ENCODE measurements at places on chromosomes 4 and X.

- no peak for DNase-seq
Measured at GRCh38 chr4:2321279-2322196, 59.6 kb upstream of the MXD4 start.

DNA sequence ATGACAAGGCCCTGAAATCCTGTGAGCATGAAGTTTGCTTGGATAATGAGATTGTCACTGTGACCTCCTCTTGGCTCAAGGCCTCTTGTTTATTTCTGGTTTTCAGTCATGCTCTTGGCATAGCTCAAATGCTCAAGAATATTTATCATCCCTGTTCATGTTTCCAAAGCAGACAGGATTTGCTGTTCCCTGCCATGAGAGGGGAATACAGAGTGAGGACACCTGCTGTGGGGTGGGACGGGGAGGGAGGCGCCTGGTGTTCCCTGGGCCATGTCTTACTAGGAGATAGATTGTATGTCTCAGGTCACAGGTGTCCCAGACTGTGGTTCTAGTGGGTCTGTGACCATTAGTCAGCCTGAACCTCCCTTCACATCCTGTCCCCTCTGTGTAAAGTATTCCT lies 34.9 kb upstream of the SH3RF1 start:
- no peak for DNase-seq

DNA sequence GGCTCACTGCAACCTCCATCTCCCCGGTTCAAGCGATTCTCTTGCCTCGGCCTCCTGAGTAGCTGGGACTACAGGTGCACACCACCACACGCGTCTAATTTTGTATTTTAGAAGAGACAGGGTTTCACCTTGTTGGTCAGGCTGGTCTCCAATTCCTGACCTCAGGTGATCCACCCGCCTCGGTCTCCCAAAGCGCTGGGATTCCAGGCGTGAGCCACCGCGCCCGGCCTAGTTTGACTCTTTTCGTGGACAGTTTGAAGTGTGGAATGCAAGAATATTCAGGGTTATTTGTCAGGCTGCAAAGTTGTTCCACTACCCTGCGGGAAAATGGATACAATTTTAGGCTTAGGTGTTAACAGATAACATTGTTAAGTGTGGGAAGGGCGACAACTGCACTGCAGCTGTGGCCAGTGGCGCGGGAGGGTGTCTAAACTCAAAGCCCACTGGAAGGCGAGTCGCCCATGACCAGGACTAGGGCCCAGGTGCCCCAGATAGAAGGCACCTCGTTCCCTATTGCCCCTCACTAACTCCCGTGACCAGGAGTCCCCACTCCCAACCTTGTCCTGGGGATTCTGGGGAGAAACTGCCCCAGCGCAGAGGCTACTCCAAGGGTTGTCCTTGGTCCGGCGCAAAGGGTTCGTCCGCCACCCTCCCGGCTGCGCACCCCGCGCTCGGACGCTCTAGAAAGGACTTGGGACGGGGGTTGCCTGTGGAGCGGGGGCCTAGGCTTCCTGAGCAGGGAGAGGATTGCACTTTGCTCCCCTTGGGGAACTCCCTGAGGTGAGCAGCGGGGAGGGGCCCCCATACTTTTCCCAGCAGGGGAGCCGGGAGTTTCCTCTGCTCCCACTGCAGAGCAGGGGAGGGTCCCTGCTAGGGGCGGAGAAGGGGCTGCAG lies 1.1 kb upstream of the CD99 start:
- DNase-seq: no peak

DNA sequence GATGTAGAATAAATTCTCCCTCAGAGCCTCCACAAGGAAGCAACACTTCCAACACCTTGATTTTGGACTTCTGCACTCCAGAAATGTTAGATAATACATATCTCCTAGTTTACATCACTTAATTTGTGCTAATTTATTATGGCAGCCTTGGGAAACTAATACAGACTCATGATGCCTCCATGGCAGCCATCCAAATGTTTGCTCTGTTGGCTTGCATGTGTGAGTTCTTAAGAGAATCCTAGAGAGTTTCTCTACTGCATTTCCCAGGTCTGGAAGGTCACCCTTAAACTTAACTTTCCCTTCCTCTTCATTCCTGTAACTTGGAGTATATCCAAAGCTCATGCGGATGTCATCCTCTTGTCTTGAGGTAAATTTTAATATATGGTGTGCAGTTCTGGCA lies 956.1 kb downstream of the ADGRL3 start:
- no peak for DNase-seq

DNA sequence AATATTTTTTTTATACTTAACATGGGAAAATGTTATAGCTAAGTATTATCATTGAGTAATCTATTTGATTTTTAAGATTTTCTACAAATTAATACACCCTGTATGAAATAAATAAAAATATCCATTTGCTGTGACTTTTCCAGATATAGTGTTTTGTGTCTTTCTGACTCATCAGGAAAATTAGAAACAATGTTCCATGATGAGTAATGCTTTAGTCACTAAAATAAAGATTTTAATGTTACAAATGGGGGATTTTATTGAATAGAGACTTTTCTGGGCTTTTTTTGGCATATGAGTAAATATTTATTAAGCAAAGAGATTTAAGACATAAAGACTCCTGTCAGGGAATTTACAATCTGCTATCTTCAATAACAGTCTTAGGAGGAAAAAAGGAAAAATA lies 279.2 kb upstream of the NOCT start:
- DNase-seq: no peak

DNA sequence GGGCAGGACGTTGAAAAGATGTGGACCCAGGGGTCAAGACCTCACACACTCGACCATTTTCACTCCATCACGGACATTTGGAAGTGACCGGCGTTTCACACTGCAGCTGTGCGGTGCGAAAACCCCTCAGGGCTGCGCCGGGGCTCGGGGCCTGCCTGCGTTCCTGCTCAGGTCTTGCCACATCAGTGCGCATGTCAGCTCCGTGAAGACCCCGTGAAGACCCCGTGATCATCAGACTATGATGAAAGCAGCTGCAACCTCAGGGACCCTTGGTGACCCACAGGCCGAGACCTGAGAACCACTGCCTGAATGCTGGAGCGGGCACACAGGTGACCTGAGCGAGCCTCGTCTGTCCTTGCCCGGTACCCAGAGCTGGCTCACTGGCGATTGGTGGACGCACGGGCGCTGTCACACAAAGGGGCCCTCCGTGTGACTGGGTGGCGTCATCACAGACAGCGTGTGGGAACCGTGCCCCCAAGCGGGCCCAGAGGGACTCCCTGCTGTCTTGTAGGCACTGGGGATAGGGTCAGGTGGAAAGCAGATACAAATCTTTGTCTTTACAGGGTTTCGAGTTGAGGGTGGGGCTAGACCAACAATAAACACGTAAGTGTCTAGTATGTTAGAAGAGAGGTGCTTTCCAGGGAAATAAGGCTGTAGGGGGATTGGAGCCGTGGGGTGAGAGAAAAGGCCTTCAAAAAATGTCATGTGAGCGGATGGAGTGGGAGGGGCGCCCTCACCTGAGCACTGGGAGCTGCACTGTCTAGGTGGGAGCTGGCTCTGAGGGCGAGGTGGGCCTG lies 12.7 kb downstream of the MSANTD1 start:
- no peak for DNase-seq

DNA sequence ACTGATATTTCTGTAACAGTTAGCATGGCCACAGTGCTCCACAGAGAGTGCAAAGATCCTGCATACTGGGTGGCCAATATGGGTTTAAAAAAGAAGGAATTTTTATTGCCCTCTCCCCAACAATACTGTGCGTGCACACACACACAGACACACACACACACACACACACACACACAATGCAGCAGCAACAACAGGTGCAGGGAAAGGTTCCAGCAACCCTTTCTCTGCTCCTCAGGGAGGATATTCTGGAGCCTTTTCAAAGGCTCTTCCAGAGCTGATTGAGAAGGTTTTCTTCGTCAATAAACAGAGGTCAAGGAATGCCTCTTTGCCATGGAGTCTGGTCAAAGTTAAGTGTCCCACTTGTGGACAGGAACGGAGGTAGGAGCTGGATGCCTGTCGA lies 84.8 kb upstream of the ZFP42 start:
- no peak for DNase-seq

GRCh38 chr4:128703948-128704347 lies 105.6 kb upstream of the JADE1 start:
- DNase-seq: no peak

- no peak for DNase-seq
Measured at GRCh38 chr4:127141856-127142255, 490.9 kb upstream of the INTU start.

- no peak for DNase-seq
Measured at GRCh38 chr4:6967846-6968340, 58.3 kb downstream of the TBC1D14 start.

GRCh38 chr4:48699475-48699874 lies 80.6 kb downstream of the FRYL start:
- no peak for DNase-seq

- no peak for DNase-seq
Measured at GRCh38 chrX:154063234-154063633, 34.3 kb downstream of the MECP2 start.

DNA sequence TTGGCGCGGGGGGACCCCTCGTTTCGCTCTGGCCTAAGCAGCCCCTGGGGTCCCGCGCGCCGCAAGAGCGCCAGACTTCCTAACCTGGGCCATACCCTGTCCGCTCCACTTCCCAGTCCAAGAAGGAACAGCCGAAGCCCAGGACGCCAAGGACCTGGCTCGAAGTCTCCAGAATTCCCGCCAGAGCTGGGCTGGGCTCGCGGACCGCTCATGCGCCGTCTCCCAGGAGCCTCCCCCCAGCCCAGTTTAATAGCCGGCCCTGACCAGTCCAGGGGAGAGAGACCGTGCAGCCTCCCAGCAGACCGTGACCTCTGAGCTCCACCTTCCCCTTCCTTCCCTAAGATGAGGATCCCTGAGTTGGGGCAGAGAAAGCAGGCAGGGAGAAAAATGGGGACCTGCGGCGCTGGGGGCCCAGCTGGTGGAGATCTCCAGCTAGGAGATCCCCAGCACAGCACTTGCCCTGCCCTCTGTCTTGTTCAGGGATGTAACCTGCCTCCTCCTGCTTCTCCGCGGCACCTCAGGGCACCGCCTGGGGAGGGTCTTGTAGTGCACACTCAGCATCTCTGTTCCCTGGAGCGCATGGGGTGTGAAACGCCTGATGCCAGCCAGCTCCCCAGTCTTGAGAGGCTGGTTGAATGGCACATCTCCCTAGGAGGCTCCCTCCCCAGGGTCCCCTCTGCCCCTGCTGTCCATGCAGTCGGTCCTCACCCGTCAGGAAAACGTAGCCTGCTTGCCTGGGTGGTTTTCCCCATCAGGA lies 1.2 kb upstream of the LETM1 start:
- no peak for DNase-seq

GRCh38 chrX:110407910-110408545 lies 49.4 kb downstream of the RTL9 start:
- no peak for DNase-seq

DNA sequence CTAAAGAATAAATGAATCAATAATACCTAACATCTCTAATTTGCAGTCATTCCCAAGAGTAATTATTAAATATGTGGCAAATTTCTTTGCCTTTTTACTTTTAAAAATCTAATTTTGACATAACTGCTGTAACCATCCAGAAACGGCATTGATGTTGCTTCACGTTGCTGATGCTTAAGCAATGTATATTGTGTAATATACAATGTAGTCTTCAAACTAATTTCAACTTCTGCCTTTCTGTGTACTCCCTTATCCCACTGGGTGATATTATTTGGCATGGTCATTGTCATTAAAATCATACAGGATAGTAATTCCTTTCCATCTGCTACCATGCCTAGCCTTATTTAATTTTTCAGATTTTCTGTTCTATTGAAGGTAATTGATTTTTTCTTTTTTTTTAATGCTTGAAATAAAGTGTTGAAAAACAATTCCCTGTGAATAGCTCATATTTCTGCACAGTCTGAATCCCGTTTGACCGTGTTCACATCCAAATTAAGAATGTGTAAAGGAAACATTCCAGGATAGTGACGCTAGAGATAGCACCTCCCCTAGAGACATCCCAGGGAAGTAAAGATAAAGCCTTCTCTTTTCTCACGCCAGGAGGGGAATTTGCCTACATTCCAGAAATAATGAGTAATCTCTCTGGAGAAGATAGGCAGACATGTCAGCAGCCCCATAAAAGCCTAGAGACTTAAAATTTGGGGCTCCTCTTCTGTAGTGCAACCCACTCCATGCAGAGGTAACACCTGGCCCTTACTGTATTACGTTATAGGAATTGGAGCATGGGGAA lies 8.6 kb downstream of the FAM200B start:
- DNase-seq: no peak

DNA sequence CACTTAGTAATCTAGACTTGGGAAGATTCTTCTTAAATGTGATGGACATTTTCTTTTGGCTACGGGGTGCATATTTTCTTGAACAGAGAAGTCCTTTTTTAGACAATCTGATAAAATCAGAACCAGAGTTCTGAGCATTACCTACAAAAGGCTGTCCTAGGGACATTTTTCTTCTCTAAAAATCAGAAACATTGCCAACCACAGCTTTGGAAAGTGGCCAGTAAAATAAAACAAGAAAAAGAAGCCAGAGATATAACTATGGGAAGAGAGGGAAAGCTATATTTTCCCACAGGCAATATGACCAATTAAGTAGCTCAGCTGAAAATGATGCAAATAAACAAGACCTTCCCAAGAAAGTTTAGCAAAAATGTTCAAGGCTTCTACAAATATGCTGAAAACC lies 55.9 kb downstream of the MXRA5 start:
- no peak for DNase-seq

- DNase-seq: no peak
Measured at GRCh38 chrX:120111611-120112010, 4.1 kb downstream of the RHOXF1 start.

- no peak for DNase-seq
Measured at GRCh38 chrX:42988700-42989099, 210.7 kb upstream of the PPP1R2C start.
